Fibroblast of skin of abdomen (primary cell): ENCODE measurements at places on chromosomes 7 and 10.

DNA sequence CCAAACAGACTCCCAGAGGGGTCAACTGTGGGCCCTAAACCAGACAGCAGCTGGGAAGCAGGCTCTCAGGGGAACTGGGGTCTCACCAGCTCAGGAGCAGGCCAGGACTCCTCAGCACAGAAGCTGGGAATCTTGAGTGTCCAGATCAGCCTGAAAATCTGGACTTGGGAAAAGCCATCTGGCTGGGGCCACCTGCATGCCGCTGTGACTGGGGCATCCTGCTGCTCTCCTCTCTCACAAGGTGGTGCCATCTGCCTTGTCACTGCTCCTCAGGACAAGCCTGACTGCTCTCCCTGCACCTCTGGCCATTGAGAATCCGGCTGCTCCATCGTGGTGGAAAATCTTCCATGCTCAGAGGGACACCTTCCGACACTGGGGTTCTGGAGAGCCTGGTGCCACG lies 141.4 kb downstream of the PLPP4 start:
- no peak for DNase-seq

GRCh38 chr7:41808541-41808940 lies 105.7 kb upstream of the INHBA start:
- no peak for DNase-seq

GRCh38 chr10:49600046-49600445 lies 10.1 kb upstream of the SLC18A3 start:
- no peak for DNase-seq

DNA sequence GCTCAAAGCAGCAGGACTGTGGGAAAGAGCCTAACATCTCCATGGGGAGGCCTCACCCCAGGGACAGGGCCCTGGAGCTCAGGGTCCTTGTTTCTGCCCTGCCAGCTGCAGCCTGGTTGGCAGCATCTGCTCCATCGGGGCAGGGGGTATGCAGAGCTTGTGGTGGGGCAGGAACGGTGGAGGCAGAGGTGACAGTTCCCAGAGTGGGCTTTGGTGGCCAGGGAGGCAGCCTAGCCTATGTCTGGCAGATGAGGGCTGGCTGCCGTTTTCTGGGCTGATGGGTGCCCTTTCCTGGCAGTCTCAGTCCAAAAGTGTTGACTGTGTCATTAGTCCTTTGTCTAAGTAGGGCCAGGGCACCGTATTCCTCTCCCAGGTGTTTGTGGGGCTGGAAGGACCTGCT lies 12.2 kb upstream of the AHCYL2 start:
- DNase-seq = no peak

DNA sequence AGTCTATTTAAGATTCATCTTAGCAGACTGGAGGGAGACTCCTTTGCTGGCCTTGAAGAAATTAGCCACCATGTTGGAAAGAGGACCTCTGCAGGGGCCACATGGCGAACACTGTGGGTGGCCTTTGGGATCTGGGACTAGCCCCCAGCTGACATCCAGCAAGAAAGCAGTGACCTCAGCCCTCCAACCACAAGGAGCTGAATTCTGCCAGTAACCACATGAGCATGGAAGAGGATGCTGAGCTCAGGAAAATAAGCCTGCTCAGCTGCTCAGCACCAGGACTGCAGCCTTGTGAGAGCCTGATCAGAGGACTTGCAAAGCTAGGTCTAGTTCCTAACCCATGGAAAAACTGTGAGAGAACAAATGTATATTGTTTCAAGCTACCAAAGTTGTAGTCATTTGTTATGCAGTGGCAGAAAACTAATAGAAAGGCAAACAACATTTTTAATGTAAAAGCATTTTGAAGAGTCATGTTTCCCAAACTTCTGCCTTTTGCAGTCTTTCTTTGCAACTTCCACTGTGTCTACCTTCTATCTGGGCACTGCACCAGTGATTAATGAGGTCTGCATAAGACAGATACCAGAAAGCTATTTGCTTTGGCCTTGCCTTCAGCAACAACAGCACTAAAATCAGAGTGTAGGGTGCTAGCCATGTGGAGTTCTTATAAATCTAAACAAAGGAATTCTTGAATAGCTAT lies 183.7 kb downstream of the FGFR2 start:
- no peak for DNase-seq

DNA sequence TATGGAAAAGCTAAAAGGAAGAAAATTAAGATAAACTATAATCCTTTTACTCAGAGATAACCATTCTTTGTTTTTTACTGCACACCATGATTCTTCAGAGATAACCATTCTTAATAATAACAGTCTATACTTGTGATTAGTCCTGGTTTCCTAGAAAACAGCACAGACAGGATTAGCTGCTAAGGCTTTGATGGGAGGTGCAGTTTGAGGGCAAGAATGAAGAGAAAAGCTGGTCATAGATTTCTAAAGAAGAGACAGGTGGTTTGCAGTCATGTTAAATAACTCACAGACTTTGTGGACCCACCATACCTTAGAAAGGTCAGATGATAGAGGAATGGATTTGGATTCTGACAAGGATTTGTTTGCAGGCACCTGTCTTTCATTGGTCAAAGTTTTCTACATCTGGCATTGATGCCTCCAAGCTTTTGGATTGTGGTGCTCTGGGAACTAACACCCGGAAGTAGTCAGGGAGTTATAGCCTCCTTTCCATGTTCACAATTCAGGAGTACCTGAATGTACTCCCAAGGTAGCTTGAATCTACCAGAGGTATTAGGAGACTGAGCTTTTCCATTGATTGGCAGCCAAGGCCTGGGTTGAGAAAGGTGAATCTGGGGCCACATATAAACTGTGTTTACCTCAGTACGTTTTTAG lies 3.7 kb downstream of the SMC3 start:
- DNase-seq = no peak

GRCh38 chr10:122021828-122022227 lies 32.9 kb downstream of the TACC2 start:
- no peak for DNase-seq

GRCh38 chr7:155167706-155168365 lies 97.7 kb downstream of the HTR5A start:
- DNase-seq = no peak

DNA sequence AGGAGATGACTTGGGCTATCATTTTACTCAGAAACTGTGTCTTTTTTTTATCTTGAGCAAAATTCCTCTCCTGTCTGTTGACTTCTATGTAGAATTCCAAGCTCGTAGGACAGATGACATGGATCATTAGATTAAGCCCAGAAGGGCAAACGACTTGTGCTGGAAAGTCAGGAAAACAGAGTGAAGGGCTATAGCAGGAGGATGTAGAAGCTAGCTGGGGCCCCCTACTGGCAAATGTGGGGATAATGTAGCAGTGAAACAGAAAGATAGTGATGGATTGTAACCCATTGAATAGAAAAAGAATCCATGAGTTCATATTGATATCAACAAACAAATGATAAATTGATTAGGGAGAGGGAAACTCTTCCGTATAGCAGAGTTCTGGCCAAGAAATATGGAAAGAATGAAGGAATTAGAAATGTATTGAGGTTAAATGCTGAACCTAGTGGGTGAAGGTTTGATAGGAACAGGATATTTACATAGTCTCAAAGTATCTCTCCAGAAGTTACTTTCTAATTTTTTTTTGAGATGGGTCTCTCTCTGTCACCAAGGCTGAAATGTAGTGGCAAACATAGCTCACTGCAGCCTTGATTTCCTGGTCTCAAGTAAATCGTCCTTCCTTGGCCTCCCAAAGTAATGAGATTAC lies 103.6 kb downstream of the LYZL1 start:
- peak; percentile 33 for DNase-seq
